ENCODE measurements at places on chromosomes 7 and 10.

GRCh38 chr7:5694221-5694754 lies 87.2 kb downstream of the RNF216 start:
- DNase-seq: no peak

GRCh38 chr7:28330384-28331070 lies 81.8 kb upstream of the CREB5 start:
- DNase-seq: no peak

DNA sequence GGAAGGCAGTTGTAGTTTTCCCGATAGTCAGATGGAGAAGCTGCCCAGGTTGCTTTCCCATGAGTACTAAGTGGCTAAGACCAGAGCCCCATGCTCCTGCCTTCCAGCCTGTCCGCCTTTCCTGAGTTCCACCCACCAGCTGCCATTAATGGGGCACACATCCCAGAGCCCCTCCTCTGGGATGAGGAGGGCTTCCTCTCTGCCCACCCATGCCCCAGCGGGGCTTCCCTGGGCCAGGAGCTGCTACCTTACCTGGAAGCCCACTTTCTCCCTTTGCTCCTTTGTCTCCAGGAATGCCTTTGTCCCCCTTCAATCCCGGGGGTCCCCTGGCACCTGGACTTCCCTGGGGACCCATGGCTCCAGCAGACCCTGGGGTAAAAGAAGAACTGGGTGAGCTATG lies 7.8 kb downstream of the SFTPD start:
- DNase-seq: no peak

GRCh38 chr7:6546498-6547251 lies 4.6 kb downstream of the GRID2IP start:
- DNase-seq: peak; percentile 39

DNA sequence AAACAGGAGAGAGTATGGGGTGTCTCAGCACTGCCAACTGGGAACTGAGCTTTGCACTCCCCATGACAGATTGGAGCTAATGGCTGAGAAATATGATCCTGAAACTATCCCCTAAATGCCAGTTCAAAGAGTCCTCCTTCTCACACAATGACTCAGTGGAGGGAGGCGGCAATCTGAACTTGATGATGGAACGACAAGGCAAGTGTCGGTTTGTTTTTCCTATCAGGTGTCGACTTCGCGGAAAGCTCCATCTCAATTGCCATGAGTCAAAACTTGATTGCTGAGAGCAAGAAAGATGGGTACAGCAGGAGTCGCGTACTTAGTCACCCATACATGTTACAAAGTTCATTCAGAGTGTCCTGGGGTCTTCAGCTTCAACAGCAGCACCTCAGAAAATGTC lies 52.5 kb downstream of the NPY start:
- DNase-seq: no peak

- DNase-seq: no peak
These were observed 39.2 kb downstream of the CAMK2B start for GRCh38 chr7:44286182-44286617.

DNA sequence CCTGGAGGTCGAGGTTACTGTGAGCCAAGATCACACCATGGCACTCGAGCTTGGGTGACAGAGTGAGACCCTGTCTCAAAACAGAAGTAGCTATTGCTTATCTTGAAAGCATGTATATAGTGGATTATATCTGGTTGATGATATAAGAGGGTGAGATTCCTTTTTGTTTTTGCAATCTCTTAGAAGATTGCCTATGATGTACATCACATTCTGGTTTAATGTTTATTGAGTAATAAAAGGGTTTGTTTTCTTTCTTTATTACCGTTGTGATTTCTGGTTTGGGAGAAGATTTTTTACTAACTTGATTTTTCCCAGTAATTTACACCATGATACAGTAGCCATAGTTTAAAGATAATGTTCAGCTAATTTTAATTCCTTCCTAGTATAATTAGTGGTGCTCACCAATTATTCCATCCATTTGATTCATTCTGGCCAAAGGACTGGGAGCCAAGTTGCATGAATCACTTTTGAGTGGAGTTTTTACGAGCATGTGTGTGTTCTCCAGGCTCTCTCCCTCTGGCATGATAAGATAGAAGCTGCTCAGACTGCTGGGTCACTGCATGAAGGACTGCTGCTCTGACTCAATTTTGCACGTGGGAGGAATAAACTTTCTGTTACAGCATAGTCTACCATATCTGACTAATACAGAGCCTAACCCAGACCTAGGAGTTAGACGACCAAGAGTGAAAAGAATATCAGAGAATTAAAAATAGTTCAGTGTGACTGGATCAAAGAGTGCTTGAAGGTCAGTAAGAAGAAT lies 13.5 kb upstream of the TSPAN13 start:
- no peak for DNase-seq

DNA sequence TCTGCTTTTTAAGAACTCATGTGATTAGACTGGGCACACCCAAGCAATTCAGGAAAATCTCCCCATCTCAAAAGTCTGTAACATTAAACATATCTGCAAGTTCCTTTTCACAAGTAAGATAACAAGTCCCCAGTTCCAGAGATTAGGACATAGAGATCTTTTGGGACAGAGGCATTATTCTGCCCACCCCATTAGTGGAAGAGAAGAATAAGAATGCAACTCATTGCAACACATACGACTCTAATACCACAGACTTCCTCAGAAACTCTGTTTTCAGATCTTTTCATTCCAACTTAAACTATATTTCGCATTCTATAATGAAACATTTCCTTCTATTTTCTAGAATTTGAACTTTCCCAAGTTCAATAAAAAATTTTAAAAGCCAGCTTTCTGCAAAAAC lies 137.7 kb downstream of the SEMA3C start:
- DNase-seq: no peak

DNA sequence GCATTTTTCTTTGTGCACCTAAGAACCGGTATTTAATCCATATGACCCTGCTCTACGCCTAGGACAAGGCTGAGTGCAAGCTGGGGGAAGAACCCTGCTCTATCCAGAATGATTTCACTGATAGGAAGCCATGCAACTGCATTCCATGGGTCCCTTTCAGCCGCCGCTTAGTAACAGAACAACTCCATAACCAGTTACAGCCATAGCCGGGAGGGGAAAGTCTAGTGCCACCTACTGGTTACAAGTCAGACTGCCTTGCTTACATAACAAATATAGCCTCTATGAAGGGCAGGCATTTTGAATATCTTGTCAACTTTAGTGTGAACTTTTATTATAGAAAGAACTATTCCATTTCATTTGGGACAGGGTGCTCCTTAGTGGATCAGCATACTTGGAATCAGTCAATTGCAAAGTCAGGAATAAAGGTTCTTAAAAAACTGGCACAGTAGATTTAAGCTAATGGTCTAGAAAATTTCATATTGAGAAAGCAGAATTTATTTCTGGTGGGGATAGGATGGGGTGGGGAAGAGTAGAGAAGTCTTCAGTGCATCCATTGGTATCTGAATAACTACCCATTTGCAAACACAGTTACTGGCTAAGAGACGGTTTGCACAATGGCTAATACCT lies 521.7 kb downstream of the ADRA2A start:
- DNase-seq: peak; percentile 59

DNA sequence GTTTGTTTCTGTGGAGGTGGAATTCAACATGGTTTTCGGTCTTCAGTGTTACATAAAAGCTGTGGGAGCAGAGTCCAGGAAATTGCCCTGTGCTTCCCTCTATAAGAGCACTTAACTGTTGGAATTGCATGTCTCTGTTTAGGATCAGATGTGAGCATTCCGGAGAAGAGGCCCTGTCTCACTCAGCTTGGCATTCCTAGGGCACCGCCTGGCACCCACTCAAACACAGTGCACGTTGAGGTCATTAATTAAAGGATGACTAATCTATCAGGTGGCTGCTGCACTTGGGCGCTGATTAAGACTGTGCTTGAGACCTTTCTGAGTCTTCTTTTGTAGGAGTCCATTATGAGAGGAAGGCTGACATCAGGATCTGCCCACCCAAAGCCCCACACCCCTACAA lies 82.8 kb upstream of the VIPR2 start:
- DNase-seq: no peak

DNA sequence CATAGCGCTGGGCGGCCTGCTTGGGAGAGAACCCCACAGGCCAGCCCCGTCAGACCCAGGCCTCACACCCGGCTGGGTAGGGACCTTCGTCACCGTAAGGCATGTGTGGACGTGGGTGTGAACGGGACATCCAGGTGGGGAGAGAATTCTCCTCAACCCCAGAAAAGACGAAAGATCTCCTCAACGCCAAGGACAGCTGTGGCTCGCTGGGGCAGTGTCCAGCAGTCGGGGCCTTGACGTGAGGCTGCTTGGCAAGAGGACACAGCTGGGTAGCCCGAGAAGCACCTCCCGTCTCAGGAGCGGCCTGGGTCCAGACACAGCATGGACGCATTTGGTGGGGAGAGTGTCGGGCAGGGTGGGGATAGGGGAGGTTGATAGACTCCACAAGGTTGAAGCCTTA lies 1.2 kb upstream of the SLIT1 start:
- no peak for DNase-seq

GRCh38 chr7:71019706-71020105 lies 112.2 kb upstream of the GALNT17 start:
- DNase-seq: no peak

- DNase-seq: no peak
These were observed 37.7 kb downstream of the PPP1R17 start for GRCh38 chr7:31724696-31725095.

GRCh38 chr7:10106609-10107008 lies 867.1 kb upstream of the PHF14 start:
- no peak for DNase-seq

DNA sequence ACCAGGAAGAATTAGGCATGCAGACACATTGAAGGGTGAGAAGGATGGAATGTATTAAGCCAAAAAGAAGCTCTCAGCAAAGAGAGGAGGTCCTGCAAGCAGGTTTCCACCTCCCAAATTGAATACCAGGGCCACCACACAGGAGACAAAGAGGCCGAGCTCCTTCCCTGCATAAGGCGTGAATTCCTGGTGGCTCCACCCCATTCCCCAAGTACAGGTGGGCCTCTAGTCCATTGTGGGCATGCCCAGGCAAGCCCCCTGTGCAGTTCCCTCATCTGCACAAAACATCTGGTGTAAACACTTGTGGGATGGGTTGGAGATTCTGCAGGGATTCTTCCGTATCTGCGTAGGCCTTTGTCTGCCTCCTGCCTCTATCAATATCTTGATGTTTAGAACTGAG lies 817.5 kb downstream of the NRG3 start:
- no peak for DNase-seq

DNA sequence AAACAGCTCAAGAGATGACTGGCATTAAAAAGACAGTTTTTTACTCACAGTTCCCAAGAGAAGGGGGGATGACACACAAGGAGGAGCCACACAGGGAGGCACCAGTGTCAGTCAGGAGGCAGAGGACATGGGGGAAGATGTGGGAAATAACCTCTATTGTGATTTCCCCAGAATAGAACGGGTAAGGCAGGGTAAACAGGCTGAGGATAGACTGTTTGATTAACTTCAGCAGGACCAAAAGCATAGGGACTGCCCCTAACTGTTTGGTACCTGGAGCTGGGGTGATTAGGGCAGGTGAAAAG lies 60.7 kb downstream of the RAPGEF5 start:
- DNase-seq: no peak

GRCh38 chr7:36949711-36950600 lies 225.7 kb upstream of the AOAH start:
- DNase-seq: no peak

DNA sequence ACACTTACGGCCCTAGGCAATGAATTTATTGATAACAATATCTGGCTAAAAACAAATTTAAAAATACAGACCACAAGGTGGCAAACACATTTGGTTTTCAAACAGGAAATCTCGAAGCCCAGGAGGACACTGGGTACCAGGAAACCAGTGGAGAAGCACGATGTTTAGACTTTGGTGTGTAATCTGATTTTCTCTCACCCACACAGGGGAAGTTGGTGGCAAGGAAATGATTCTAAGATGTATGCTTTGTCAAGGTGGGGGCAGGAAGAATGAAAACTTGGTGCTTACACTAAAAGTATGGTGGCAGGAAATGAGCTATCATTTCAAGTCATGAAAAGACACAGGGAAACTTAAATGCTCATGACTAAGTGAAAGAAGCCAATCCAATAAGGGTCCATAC lies 113.2 kb upstream of the ANKRD1 start:
- no peak for DNase-seq
